Activated naive CD4-positive, alpha-beta T cell (primary cell): ENCODE measurements at places on chromosomes 1 and 21.

- no peak for DNase-seq
Measured at GRCh38 chr1:199759268-199759730, 268.2 kb upstream of the NR5A2 start.

GRCh38 chr1:91712981-91713841 lies 172.7 kb downstream of the TGFBR3 start:
- no peak for DNase-seq

- no peak for DNase-seq
Measured at GRCh38 chr1:89822999-89823628, 2.3 kb downstream of the LRRC8D start.

DNA sequence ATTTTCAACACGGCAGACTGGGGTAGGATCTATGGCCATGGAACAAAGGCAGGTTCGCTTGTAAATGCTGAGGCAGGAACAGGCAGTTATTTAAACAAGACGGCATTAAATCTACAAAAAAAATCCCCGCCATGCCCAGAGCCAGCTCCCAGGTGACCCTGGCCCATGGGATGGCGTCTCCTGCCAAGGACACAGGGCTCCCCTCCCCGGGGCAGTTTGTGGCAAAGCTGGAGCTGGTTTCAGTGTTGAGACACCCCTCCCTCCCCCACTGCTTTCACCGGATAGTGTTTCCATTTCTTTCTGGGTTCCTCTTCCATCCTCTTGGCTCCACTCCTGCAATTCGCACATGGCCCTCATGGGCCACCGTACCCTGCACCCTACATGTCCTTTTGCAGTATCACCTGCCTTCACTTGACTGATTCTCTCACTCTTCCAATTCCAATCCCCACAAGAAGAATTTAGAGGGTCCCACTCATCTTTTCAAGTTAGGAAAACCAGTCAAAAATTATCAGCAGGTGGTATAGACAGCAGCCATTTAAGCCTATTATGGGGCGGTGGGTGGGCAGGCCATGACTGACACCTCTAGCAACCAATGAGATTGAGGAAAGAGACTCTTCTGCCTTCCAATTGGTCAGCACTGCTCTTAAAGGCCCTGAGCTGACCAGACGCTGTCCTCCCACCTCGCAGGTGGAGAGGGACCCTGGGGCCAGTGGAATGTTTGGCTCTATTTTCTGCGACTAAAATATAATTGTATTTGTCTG lies 52.0 kb downstream of the OLIG1 start:
- DNase-seq = no peak

DNA sequence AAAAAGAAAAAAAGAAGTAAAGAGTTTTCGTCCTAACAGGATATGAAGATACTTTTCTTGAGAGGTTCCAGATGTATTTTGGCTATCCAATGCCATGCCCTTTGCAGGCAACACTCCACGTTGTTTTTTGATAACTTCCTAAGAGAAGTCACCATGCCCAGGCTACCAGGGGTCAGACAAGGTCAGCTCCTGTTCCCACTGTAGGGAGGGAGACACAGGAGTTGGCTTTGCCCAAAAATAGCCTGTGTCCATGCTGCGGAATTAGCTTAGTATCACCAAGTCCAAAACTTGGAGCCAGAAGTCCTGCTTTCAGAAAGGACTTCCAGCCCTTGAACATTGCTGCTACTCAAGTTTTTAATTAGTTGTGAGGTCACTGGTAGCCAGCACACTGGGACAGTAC lies 62.1 kb upstream of the NRIP1 start:
- DNase-seq = no peak

GRCh38 chr1:46689356-46689755 lies 17.7 kb downstream of the TEX38 start:
- DNase-seq = no peak

DNA sequence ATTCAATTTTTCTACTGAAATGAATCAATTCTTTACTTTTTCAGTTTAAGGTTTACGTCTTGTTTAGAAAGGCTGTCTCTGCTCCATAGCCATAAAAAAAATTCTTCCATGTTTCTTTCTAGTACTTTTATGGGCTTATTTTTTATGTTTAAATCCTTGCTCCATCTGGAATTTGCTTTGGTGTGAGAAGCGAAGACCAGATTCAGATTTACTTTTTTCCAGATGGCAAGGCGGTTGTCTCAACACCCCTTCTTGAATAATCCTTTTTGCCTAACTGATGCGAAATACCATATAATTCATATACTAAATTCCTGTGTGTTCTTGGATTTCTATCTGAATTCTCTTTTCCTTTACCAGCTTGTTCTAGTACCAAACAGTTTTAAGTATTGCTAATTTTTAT lies 101.5 kb downstream of the C1orf94 start:
- no peak for DNase-seq

DNA sequence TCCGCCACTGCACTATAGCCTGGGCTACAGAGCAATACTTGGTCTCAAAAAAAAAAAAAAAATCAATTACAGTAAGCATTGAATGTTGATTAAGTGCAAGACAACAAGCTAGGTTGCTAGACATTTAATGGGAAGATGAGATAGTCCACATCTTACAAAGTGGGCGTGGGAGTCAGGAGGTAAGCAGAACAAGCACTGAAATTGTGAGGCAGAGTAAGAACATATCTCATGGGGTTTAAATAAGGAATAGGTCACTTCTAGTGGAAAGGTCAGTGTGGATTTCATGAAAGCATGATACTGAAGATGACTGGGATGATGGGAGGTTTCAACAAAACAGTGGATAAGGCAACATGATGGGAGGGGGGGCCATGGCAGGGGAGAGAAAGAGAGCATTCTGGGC lies 1.9 kb upstream of the OLFML2B start:
- no peak for DNase-seq
